Suppressor macrophage treated with lipopolysaccharide for 1 hour (primary cell): ENCODE measurements at places on chromosomes 4 and X.
A peak's percentile ranks its signal among the peaks of the same experiment; 100 is the strongest.

GRCh38 chr4:63922146-63922545 is 487.1 kb downstream of the TECRL start:
- DNase-seq = no peak

GRCh38 chr4:66769441-66769840 is 775.9 kb downstream of the CENPC start:
- DNase-seq = no peak

- DNase-seq = peak; percentile 13
These were observed 15.3 kb downstream of the CTAG1B start for GRCh38 chrX:154603438-154604430.

GRCh38 chr4:80790152-80790551 is 240.4 kb upstream of the BMP3 start:
- DNase-seq = no peak

GRCh38 chr4:160847228-160847627 is 1316.6 kb downstream of the FSTL5 start:
- no peak for DNase-seq

DNA sequence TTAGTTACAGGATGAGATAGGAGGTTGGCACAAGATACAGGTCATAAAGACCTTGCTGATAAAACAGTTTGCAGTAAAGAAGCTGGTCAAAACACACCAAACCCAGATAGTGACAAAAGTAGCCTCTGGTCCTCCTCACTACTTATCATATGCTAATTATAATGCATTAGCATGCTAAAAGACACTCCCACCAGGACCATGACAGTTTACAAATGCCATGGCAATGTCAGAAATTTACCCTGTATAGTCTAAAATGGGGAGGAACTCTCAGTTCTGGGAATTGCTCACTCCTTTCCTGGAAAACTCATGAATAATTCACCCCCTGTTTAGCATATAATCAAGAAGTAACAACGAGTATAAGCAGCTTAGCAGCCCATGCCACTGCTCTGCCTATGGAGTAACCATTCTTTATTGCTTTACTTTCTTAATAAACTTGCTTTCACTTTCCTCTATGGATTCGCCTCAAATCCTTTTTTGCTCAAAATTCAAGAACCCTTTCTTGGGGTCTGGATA is 1254.4 kb downstream of the PCDH7 start:
- no peak for DNase-seq

GRCh38 chr4:3648195-3648594 is 116.0 kb upstream of the LRPAP1 start:
- DNase-seq = no peak

DNA sequence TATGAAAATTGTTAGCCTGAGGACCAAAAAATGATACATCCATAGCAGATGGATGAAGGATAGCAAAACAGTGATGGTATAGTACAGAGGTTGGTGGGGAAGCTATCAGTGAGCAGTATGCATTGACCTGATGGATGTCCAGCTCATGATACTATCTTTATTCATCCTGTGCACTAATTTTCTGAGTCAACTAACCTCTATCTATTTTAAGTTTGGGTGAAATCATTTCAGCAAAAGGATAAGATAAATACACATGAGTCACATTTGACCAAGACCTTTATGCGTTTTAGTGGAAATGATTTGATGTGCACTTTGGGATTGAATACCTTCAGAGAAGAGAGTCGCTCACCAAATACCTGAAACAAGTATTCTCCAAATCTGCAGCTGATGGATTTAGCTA is 351.0 kb upstream of the NR3C2 start:
- DNase-seq = no peak

DNA sequence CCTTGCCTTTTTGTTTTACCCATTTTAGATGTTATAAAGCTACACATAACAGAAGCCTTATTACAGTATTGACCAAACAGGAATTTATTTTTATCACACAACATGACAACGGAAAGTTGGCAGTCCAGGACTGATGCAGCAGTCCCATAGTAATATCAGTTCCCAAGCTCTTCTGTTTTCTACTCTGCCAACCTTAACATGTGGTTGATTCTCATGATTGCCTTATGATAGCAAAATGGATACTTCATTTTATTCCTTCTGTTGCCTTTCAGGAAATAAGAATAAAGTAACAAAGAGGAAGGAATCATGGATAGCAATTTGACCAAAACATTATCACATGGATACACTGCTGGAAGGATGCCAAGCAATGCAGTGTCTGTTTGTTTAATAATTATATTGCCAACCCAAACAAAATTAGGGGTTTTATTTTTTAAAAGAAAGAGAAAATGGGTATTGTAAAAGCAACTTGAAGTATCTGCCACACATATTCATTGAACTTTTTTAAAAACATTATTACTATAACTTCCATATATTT is 275.7 kb downstream of the STPG2 start:
- DNase-seq = no peak

DNA sequence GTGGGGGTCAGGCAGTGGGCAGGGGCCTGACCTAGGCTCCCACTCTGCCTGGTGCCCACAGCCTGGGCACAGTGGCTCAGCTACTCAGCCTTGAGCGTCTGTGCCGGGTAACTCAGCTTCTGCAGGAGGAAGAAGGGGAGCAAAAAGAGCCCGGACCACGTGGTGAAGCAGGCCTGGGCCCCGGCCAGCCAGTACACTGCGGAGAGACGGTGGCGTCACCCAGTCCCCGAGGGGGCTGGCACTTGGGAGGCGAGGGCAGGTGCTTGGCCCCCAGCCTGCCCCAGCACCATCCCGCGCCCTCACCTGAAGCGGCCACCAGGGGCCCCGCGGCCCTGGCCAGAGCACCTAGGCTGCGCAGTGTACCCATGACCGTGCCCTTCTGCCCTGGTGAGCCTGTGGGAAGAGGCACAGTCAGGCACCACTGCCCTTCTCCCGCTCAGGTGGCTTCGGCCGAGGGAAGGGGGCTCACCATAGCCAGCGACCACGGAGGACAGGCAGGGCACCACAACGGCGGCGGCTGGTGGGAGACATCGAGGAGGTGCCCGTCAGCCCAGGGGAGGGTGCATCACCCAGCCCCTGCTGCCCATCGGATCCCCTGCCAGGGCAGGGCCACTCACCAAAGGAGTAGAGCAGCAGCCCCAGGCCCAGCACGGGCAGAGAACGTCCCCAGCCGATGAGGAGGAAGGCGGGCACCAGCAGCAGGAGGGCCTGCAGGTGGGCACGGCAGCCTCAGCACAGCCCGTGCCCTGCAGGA is 32.3 kb downstream of the NOP14 start:
- DNase-seq = no peak

DNA sequence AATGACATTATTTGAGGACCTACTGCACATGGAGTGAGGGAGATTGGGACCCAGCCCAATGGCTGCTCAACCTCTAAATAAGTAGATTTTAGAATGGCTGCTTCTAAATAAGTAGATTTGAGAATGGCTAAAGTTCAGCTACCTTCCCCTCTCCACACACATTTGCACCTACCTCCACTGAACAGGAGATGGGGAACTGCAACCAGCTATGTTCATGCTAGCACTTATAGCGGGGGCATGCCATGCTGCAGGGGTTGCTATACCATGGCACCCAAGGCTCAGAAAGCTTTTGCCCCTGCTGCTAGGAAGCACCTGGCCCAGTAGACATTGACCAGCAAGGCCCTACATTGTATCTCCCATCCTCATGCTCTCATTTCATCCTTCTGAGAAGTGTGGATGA is 70.2 kb upstream of the MAOA start:
- no peak for DNase-seq

DNA sequence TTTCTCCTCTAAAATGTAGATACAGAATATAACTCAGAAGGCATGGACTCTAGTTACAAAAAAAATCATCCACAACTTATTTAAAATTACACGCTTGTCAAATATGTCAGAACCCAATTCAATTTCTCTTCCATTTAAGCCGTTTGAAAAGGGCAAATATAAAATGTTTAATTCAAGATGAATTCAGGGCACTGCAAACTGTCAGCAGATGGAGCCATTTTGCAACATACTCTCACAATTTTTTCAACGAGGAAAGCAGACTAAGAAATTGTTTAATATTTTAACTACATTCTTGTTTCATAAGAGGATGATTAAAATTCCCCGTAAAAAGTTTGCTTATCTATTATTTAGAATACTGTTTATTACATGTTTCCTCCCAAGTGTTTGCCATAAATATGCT is 321.3 kb upstream of the CPXCR1 start:
- DNase-seq = no peak

GRCh38 chr4:78606530-78607095 is 55.0 kb downstream of the ANXA3 start:
- no peak for DNase-seq

GRCh38 chr4:99161373-99162099 is 17.4 kb upstream of the ADH4 start:
- DNase-seq = no peak

GRCh38 chrX:129925305-129926092 is 19.5 kb downstream of the UTP14A start:
- DNase-seq = peak; percentile 89

DNA sequence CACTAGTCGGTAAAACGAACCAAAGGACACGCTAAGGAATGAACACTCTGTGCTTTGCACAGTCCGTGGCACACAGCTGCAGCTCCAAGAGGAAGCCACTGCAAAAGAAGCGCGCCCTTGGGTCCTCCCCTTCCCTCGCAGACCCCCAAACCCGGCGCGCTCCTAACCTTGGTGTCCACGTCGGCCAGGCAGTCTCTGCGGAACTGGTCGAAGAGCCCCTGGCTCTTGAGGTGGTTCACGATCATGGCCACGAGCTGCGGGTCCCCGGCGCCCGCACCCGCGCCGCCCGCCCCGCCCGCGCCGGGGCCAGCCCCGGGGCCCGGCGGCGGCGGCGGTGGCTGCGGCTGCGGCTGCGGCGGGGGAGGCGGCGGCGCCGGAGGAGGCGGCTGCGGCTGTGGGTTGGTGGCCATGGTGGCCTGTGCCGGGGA is 333 bp downstream of the BOD1L1 start:
- DNase-seq = peak; percentile 26
